ENCODE measurements at places on chromosomes 6 and 20.
A peak's percentile ranks its signal among the peaks of the same experiment; 100 is the strongest.

GRCh38 chr6:22546236-22546635, 23.1 kb upstream of the HDGFL1 start:
- DNase-seq: no peak

DNA sequence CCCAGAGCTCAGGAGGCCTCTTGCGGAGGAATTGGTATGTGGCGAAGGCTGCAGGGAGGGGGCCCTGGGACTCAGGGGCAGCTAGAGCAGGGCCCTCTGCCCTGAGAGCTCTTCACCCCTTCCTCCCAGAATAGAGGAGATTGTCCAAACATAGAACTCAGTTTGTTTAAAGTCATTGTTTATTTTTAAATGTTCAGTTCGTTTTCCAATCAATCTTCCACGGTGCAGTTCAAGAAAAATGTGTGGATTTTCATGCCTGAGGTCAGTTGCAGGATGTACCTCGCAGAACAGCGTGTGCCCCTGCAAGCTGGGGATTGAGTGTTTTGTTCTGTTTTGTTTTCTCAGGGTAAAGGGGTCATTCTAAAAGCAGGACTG, 37.2 kb downstream of the MGME1 start:
- DNase-seq: no peak

- no peak for DNase-seq
Measured at GRCh38 chr6:169949511-169950097, 198.2 kb downstream of the ERMARD start.

- no peak for DNase-seq
Measured at GRCh38 chr20:62777528-62777830, 18.8 kb upstream of the MRGBP start.

DNA sequence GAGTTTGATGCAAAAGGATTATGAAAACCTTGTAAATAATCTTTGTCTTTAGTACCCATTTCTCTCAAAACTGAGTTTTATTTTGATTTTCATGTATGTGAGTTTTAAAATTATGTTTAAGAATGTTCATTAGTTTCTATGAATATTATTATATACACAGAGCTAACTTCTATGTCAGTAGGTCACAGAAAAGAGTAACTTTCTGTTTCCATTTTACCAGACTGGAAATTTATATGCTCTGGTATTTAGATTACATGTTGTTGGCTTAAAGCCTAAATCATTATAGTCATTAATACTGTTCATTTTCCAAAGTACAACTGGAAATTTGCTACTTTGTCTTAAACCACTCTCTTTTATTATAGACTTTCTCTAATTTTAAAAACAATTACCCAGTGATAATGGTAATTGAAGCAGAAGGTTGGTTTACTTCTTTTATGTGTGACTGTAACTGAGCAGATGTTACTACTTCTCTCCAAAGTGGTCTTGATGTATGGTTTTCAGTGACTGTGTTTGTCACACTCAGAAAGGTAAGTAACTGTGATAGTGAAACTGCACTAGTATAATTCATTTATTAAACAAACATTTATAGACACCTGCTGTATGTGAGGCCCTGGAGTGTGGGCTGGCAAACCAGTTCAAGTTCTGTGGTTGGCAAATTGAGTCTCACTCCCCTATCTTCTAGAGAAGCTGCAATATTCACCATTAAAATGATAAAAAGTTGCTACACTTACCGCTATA, 13.2 kb downstream of the CRYBG1 start:
- DNase-seq: no peak

- DNase-seq: no peak
Measured at GRCh38 chr20:33313686-33314314, 30.8 kb downstream of the BPIFB1 start.

DNA sequence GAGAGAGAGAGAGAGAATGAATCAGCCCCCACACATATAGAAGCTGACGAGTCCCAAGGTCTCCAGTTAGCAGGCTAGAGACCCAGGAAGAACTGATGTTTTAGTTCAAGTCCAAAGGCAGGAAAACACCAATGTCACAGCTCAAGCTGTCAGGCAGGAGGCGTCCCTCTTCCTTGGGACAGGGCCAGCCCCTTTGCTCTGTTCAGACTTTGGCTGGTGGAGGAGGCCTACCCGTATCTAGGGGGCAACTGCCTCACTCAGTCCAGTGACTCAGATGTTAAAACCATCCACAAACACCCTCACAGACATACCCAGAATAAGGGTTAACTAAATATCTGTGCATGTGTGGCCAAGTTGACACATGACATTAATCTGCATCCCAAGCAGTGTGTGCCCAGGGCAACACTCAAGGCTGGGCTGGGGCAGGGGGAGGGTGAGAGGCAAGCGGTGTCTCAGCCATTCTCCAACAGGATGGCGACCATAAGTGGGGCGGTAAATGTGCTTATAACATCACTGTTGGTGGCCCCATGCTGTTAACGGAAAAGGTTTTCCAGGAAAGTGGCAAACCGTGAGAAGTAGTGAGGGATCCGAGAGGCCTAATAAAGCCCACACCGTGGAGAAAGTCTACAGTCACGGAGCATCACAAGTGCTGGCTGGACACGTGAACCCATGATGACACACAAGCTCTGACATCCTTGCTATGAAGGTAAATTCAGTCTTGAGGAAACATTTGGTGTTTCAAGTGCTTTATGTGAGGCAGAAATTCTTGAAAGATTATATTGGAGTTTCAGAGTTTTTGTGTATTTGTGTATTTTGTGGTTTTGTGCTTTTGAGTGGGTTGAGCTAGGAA, 28.1 kb downstream of the RAMACL start:
- no peak for DNase-seq

DNA sequence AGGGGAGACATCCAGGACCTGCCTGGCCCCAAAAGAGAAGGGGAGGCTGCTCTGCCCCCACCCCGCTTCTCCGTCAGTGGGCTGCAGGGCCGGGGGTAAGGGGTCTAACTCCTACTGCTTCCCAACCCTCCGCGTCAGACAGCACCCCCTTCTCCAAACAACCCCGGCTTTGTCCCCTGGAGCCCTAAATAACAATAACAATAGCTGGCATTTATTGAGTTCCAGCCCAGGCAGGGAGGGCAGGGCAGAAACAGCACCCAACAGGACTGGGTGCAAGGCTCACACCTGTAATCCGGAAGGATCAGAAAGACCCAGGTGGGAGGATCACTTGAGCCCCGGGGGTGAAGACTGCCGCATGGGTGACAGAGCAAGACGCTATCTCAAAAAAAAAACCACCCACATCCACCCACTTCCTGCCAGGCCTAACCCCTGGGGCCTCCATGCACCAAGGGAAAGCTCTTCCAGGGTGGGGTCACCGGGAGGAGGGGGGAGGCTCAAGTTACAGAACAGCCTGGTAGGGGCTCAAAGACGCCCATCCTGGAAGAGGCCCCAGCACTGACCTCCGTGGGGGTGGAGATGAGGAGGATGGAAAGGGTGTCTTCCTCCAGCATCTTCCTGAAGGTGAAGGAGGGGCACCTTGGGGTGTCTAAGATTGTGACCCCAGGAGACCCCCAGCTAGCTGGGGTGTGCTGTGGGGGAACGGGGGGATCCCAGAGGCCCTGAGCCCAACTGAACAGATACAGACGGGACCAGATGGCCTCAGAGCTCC, 1.3 kb upstream of the FNDC11 start:
- peak; percentile 78 for DNase-seq

- DNase-seq: no peak
Measured at GRCh38 chr20:58702859-58703648, 10.5 kb downstream of the NPEPL1 start.

- no peak for DNase-seq
Measured at GRCh38 chr6:154672086-154672485, 61.1 kb upstream of the SCAF8 start.

DNA sequence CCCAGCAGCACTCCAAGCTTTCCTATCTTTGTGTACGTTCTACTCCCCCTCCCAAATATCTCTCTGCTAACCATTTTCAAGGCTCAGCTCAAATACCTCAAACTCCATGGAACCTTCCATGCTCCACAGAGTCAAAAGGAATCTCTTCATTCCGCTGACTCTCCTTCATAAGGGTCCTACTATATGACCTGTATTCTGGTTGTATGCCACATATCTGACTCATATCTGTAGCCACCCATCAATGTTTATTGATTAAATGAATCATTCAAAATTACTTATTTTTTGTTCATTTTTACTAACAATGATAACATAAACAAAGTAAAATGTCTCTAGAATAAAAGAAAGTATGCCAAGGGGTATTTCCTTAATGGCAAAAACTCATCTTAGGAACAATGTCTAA, 123.2 kb downstream of the ARHGAP18 start:
- no peak for DNase-seq

DNA sequence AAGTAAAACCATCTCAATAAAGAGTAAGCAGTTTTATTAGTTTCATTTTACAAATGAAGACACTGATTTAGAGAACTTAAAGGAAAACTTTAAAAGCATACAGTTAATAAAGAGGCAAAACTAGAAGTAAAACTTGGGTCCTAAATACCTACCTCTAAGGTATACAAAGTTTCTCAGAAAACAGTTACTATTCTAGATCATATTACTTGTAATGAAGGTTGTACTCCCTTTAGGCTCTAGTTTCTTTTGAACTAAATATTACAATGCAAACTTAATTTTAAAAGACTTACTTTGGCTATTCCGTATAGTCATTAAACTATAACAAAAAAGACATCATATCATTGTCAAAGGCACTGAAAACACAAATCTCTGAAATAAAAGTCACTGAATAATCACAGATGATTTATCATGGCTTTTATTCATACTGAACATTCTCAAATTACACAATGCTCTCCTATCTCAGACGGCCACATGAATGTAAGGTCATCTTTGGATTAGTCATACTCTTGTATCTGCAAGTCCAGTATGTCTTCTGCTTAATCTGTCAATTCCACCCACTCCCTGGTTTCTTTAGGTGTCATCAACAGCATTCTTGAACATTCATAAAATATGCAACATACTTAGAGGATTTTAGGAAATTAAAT, 361.6 kb upstream of the RUNX2 start:
- DNase-seq: peak; percentile 81

GRCh38 chr6:12958052-12958706, 241.6 kb downstream of the PHACTR1 start:
- no peak for DNase-seq

- DNase-seq: peak; percentile 94
Measured at GRCh38 chr20:33686100-33686983, at the start of gene E2F1. Gene E2F1, minus strand, starts transcription at chr20:33686385. Its CDS starts 121 bp downstream, at chr20:33686264.

Data from hematopoietic multipotent progenitor cell treated with erythropoietin and hydrocortisone succinate and interleukin-3 and kit ligand, for 8 days (in vitro differentiated cells).